ENCODE measurements at places on chromosomes 1 and 21. TPM values are rescaled to one million over a fixed set of nuclear protein-coding genes. Genes with fewer than 3 reads are reported as not detected.

C21orf91 gene
- 13.2 TPM for total RNA-seq

BNIPL gene
- 0.32 TPM for total RNA-seq

G0S2 gene
- total RNA-seq, result 10.1 TPM

PTAFR gene
- not detected for total RNA-seq

HAO2 gene
- not detected for total RNA-seq

SGIP1 gene
- 2.2 TPM for total RNA-seq

PGBD5 gene
- total RNA-seq, result 0.39 TPM

SPATA46 gene
- total RNA-seq, result not detected

FBXO2 gene
- total RNA-seq, result 4.2 TPM

KRTAP12-2 gene
- not detected for total RNA-seq
